ENCODE measurements at places on chromosomes 2 and 18.
A peak's percentile ranks its signal among the peaks of the same experiment; 100 is the strongest.

DNA sequence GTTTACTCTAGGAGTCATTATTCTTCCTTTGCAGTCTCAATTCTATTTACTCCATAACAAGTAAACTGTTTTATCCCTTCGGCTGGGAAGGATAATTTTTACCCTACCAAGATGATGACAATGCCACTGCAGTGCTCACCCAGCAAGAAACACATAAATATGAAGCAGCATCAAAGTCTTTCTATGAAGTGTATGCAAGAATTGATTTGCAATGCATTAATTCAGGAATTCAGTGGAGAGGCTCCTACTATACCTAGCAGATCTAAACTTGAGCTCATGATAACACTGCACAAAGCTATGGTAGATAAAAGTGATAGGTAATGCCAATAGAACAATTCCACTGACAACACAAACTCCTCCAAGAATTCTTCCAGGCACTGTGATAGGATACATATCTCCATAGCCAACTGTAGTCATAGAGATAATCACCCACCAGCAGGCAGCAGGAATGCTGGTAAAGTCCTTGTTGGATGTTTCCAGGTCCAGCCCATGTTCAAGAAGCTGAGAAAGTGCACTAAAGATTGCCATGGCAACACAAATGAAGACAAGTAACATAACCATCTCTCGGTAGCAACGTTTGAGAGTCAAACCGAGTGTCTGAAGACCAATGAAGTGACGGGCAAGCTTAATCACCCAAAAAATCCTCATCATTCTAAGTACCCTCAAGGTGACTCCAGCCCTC is 49.9 kb downstream of the KCNG3 start:
- no peak for DNase-seq

GRCh38 chr2:224222291-224222690 is 179.6 kb downstream of the FAM124B start:
- no peak for DNase-seq

- no peak for DNase-seq
Measured at GRCh38 chr2:160612266-160612856, 118.8 kb upstream of the RBMS1 start.

- no peak for DNase-seq
Measured at GRCh38 chr18:2568605-2569004, 2.7 kb downstream of the METTL4 start.

GRCh38 chr18:9319333-9319732 is 15.2 kb upstream of the TWSG1 start:
- no peak for DNase-seq

- DNase-seq, result no peak
Measured at GRCh38 chr2:2635025-2635528, 304.0 kb upstream of the MYT1L start.

DNA sequence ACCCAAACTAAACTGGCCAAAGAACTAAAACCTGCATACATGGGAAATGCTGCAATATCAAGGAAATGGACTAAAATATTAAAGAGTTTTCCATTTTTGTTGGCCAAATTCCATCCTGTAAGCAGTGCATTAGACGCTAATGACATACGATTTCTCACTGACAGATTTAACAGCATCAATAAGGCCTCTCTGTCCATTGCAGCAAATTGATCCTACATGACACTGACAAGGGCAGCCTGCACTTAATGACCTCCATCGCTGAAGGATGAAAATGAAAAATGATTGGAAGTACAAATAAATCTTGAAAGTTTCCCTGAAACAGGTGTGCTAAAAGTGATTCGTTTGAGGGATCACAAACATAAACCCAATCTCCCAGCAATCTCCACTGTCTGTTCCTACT is 317.6 kb upstream of the KLHL14 start:
- no peak for DNase-seq

DNA sequence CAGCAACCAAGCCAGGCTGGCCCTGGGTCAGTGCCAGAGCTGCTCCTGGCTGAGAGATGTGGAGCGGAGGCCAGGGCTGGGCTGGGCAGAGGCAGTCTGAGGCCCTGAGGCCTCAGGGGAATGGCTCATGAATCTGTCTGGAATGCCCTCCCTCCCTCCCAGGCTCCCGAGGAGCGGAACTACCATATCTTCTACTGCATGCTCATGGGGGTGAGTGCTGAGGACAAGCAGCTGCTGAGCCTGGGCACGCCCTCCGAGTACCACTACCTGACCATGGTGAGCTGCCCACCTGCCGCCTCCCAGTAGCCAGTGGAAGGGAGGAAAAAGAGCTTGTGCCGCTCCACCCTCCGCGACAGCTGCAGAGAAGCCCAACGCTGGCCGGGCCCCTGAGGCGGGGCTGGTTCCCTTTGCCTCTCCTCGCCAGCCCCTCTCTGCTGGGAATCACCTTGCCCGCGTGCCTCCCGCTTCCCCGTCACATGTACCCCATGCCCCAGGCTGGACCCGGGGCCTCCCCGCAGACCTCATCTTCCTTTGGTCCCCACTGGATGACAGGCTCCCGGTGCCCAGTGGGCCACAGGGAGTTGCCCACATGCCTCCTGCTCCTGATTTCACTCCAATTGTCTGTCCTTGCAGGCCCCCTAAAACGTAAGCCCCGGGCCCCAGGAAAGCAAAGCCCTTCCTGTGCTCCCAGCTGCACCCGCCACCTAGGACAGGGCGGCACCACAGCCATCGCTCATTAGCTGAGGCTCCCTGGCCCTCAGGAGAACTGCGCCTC is 41.1 kb downstream of the MYO7B start:
- DNase-seq, result no peak

GRCh38 chr2:112148477-112148876 is 10.3 kb downstream of the FBLN7 start:
- DNase-seq, result no peak

DNA sequence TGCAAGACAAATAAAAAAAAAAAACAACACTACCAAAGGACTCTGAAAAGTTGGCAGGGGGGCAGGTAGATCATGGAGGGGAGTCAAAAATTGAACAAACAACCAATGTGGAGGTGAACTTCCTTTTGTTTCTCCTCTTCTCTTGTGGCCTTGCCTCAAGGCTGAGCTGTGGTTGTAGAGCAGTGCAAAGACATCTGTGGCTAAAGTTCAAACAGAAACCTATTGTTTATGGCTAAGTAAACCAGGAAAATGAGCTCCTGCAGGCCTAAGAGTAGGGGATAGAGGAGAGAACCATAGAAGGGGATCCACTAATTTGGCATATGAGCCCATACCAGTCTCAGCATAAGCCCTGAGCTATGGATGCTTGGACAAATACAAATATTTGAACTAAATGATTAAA is 40.2 kb upstream of the EGR4 start:
- DNase-seq, result no peak

- DNase-seq, result no peak
Measured at GRCh38 chr2:45988879-45989278, 308.3 kb upstream of the EPAS1 start.

DNA sequence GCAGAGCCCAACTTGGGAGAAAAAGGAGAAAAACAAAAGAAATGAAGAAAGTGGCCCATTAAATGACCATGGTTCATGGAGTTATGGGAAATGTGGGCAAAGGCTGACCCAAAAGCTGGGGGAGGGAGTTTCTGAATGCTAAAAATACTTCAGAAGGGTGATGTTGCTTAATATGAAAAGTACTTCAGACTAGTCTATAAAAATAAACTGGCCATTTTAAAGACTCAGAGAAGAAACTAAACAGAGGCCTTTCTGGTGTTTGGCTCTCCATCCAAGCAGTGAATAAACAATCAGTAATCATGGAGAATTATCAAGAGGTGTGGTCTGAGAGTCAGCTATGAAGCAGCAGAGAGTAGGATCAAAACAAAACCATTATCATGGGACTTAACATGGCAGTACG is 160.8 kb upstream of the MAPRE2 start:
- no peak for DNase-seq

DNA sequence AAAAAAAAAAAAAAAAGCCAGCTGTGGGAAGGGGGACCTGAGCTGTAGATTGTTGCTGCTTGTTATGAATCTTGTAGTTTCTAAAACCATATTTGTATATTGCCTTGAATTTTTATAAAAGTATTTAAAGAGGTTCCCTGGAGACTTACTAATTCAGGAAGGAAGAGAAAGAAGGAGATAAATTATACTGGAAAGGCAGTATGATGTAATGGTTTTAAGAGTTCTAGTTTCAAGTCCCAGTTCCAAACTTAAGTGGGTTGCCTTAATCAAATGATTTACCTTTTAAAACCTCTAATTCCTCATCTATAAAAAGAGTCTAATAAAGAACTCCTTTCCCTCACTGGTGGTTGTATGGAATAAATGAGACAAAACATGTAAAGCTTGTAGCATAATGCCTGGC is 62.2 kb downstream of the PTRHD1 start:
- no peak for DNase-seq

DNA sequence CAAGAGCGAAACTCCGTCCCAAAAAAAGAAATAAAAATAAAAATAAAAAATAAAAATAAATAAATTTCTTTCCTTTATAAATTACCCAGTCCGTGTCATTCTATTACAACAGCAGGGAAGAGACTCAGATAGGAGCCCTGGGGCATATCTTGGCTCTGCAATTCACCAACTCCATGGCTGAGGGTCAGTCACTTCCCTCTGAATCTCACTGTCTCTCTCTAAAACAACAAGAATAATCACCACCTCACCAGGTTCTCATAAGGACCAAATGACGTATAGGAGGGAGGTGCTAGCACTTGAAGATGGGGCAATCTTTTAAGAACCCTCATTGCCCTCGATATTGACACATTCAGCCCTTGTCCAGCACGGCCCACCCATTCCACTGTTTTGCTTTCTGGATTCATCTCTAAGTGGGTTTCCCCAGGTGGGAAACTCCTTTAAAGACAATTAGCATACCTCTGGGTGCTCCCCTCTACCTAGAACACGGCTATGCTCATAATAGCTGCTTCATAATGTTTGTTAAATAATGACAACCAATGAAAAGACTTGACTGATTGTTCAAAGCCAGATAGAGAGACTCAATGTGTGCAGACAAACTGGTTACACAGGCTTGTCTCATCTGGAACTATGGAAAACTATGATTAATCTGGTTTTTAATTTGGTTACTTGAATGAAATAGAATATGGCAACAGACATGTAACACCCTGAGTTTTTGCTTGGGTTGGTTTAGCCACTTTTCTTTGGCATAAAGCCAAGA is 15.1 kb downstream of the MYCN start:
- DNase-seq, result no peak

- no peak for DNase-seq
Measured at GRCh38 chr2:116674188-116674587, 1140.3 kb upstream of the DDX18 start.

- DNase-seq, result no peak
Measured at GRCh38 chr2:63853527-63854310, 12.0 kb downstream of the UGP2 start.

DNA sequence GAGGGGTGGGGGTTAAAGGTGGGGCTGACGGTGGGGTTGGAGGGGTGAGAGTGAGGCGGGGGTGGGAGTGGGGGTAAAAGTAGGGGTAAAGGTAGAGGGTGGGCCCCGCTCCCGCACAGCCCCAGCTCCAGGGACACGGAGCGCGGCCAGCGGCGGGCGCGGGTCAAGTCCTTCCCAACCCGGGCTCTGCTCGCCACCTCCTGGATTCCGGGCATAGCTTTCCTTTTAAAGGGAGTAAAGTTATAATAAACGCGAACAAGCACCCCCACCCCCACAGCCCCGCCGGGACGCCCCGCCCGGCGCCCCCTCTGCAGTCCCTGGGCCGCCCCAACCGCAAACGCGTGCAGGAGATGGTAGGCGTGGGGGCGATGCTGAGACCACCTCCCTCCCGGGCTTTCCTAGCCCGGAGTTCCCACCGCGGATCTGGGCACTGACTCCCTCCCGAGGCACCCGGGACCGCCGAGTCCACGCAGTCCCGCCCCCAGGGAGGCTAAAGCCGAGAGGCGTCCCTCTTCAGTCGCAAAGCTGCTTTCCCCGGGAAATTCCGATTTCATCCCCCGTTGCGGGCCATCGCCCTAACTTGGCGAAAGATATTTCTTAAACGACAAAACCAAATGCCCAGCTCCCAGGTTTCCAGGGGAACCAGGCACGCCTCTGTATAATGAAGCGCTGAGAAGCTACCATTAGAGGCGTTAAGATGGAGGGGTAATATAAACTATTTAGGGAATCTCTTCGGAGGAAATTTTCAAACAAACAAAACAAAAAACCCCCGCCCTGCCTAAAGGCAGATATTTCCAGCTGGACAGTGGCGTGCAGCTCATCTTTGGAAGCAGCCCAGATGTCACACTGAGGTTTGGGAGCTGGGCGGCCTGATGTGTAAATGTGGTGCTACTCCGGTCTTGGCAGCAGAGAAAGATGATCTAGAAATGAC is at the start of gene LIMS2:
Gene LIMS2 (minus strand): TSS at position 200 of the 931 bp plus-strand sequence. CDS start 506 bp downstream, outside the sequence.
- peak; percentile 26 for DNase-seq

- DNase-seq, result peak; percentile 31
Measured at GRCh38 chr18:49668574-49669275, 106.9 kb downstream of the LIPG start.

DNA sequence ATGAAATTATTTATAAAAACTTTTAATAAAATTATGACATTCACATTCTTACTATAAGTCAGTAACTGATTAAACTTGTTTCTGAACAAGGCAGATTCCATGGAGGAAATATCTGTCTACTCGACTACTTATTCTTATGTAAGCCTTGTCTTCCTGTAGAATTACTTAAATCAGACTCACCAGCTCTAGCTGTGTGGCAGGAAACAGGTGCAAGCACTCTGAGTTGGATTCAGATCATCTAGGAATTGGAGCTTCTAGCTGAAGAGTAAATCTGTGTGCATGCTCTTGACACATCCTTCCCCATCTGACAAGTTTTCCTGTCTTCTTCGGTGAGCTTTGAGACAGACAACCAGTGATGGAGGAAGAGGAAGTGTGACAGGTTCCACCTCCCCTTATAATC is 284.7 kb downstream of the TRIB2 start:
- no peak for DNase-seq

DNA sequence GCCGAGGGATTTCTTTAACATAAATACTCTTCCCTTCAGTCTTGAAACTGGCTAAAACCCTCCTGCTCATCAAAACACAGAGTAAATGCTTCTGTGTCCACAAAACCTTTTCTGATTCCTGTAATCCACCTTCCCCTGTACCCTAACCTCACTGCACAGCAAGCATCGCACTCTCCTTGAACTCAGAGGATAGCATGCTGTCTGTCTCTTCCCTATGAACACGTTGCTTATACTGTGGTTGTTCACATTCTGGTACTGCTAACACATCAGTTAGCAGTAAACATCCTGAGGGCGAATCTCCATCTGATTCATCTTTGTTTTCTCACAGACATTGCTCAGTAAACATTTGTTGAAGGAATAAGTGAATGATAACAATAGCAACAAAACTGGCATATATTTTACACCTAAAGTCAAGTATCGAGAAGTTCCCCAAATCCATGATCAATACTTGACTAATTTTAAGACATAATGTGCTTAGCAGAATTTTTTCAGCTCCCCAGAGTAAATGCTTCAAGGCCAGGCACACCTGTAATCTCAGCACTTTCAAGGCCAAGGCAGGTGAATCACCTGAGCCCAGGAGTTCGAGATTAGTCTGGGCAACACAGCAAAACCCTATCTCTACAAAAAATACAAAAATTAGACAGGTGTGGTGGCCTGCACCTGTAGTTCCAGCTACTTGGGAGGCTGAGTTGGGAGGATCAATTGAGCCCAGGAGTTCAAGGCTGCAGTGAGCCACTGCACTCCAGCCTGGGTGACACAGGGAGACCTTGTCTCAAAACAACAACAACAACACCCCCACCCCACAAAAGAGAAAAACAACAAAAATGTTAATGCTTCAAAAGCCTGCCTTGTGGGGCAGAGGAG is 45.6 kb upstream of the LPIN2 start:
- no peak for DNase-seq
